ENCODE measurements at places on chromosomes 4 and X.

GRCh38 chr4:90536408-90536807 is 409.2 kb downstream of the CCSER1 start:
- DNase-seq: no peak

GRCh38 chr4:184846531-184846930 is 20.8 kb upstream of the ACSL1 start:
- DNase-seq: no peak

GRCh38 chrX:2608638-2609430 is 82.3 kb upstream of the CD99 start:
- DNase-seq: peak; percentile 87

DNA sequence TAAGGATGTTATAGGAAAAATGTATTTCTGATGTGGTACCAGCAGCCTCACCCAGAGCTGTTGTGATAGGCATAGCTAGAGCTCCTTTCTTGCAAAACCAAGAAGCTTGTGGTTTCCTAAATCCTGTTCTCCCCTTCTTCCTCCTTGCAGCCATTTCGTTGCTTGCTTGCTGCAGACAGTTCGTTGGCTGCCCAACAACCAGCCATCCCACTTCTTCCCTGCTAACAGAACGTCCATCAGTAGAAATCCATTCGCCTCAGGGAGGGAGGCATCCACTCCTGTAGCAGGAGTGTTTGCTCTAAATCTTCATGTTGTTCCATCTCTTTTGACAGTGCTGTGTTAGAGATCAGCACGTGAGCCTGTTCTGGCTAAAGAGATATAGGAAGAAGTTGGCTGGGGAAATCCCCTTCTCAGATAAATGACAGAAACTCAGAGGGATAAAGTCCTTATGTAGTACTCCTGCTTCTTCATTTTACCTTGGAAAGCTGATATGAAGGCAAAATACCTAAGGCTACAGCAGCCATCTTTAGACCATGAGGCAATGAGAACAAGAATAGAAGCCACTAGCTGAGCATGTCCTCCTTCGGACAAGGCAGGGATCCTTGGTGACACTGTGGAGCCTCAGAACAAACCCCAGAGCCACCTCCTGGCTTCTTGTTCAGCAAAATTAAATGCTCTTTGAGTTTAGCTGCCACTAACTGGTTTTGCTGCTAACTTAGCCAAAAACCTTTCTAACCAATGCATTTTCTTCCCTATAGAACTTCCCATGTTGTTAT is 68.4 kb upstream of the RELL1 start:
- no peak for DNase-seq

DNA sequence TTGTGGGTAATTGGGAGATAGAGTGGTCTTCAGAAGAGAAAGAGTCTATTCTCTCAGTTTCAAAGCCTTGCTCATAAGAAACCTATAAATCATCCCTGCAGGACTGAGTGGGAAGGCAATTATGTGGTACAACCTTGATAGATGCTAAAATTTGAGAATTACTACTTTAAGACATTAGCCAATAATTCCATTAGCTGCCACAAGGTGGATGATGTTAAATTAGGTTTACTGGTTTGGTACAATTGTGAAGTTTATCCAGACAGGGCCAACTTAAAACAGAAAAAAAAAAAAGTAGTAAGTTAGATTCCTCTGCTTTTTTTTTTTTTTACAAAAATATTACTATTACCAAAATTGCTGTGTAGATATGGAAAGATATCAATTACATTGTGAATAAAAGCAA is 73.2 kb upstream of the AMOT start:
- DNase-seq: no peak

DNA sequence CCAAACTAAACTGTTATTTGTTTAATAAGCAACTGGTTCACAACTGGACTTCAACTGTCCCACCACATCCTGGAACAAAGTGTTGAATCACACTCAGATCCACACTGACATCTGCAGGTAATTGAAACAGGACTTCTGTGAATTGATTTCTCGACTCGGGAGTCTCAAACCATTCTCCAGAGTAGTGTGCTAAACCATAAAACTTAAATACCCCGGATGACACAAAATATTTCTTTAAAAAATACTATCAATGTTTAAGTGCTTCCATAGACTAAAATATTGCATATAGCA is 95.4 kb upstream of the PLAC1 start:
- no peak for DNase-seq

DNA sequence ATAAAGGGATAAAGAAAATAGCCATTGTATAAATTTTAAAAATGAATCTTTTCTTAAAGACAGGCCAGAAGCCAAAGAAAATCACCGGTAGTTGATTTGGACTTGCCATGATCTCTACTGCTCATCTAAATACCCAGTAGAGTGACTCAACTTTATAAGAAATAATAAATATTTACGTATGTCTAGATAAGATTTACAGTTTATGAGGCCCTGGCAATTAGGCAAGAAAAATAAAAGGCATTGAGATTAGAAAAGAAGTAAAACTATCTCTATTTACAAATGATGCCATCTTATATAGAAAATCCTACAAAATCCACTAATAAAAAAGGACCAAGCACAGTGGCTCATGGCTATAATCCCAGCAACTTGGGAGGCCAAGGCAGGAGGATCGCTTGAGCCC is 765.5 kb upstream of the HTR2C start:
- DNase-seq: no peak

DNA sequence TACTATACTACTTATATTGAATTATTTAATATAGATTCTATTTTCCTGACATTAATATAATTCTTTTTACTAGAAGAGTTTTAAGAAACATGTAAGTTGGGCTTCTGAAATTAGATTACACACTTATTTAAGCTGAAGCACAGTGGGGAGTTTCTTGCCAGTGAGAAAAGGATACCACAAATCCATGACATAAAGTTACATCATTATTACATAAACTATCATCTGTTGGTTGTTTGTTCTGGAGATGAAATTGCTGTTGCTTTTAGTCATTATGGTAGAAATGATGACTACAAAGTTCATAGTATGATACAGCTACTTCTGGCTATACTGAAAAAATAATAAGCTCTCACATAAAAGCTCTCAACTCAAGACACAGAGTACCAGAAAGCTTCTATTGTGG is 880.4 kb downstream of the PCDH18 start:
- no peak for DNase-seq

DNA sequence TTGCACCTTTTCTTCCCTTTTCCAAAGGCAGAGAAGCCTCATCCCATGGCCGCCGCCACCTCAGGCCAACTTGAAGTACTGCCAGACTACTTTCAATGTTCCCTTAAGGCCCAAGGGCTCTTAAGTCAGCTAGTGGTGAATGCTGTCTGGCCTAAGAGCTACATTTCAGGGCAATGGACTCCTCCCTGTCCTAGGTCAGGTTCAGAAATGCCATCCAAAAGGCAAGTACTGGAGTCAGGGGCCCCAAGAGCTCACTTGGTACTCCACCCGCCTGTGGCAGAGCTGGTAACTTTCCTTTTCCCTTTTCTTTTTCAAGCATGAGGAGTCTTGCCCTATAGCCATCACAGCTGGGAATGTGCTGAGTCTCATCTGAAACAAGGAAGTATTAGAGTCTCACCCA is 327.1 kb downstream of the NAP1L3 start:
- DNase-seq: no peak

DNA sequence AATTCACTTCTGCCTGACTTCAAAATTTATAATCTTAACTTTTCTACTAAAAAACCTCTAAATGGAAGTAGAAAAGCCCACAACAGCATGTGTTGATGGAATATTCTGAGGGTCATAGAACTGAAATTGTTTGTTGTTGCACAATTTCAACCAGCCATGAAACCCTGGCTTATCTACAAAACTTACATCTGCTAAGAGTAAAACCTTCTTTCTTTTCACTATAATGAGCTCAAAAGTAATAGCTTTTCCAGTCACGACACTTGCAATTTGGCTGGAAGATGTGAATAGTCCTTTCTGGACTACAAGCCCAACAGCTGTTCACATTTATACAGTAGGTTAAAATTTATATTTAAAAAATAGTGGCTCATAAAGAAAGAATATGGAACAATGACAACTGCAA is 250.0 kb downstream of the GPAT3 start:
- no peak for DNase-seq

DNA sequence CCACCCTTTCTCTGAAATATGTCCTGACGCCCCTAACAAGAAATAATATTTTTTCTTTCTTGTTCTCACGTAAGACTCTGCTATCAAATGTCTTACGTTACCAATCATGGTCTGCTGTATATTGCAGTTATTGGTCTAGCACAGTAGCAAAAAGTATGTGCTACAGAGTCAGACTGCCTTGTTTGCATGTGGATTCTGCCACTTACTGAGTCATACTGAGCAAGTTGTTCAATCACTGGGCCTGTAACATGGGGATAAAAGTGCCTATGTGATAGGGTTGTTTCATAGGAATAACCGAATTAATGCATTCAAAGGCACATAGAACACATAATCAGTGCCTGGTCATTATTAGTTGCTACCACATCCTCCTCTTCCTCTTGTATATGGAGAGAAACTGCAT is 14.1 kb downstream of the RPGR start:
- DNase-seq: no peak

DNA sequence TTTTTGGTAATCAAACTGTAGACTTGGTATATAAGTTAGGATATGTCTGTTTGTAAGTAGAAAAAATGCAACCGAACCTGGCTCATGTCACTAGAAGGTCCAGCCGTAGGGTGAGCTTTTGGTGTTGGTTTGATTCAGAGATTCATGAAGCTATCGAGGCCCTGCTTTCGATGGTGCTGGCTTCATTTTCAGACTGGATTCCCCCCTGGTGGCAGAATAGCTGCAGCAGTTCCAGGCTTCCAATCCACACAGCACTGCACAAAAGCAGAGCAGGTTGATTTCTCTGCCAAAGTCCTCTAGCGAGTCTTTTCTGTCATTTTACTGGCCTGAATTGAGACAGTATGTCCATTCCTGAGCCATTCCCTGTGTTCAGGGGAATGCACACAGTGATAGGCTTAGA is 33.1 kb downstream of the PDK3 start:
- no peak for DNase-seq

- DNase-seq: peak; percentile 43
Observed at GRCh38 chr4:112938461-112939058, 110.9 kb upstream of the ANK2 start.

- DNase-seq: no peak
Observed at GRCh38 chrX:47169726-47170515, 23.7 kb upstream of the UBA1 start.

DNA sequence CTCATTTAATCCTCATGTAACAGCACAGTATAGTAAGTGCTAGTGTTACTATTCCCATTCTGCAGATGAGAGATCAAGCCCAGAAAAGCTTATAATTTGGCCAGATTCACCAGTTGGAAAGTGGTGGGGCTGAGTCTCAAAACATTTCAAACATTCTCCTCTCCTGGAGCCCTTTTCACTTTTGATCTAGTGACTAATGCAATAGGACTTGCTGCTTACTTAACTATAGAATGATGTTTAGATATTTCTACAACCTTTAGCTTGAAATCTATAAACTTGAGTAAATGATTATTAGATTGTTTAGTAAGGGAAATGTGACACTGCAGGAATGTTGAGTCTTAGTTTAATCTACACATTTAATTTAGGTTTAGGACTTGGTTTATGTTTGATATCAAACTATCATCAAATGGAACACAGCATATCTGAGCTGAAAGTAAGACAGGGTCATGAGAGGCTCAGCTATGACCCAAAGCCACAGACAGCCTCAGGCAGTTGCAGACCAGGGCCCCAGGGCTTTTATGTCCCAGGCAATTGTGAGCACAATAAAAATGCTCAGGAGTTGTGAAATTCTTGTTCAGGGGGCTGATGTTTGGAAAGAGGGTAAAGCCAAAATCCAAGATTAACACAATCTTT is 199.5 kb upstream of the HS3ST1 start:
- DNase-seq: no peak

DNA sequence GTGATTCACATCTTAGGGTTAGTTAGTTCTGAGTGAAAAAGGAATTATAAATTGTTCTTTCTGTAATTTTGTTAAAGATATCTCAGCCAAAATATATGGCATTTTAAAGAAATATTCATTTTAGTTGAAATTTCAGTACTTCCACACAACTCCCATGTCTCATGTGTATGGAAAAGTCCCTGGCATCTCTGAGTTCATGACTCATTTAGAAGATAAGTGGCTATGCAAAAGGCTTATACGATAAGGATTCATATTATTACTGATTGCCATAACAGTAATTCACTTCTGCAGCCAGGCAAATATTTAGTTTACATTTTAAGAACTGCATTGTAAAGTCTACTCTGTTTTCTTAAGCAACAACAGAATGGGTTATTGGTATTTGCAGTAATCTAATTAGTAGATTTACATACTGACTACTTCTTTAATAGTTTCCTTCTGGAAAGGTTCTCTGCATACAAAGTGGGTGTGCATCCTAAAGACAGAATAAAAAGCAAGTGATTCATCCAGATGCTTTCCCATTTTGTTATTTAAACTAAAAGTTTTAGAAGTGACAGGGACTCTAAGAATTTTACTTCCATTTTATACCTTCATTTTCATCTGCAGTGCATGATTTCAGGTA is 682.4 kb upstream of the PABPC4L start:
- DNase-seq: no peak

GRCh38 chrX:112571388-112571787 is 108.3 kb downstream of the LHFPL1 start:
- no peak for DNase-seq

DNA sequence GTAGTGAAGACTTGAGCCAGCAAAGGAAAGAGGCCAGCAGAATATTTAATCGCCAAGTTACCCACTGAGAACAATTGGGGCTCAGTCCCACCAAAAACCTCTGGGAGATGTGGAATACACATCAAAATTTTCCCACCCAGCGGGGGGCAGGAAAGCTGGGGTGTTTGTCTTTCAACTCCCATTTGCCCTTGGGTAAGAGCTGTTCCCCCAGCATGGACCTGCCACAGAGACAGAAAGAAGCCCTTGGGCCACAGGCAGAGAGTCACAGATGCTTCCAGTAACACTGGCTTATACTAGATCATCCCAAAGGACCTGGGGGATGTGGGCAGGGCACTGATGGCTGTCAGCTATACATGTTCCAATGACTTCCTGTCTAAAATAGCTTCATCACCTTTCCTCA is 18.9 kb upstream of the FBXW7 start:
- DNase-seq: no peak

DNA sequence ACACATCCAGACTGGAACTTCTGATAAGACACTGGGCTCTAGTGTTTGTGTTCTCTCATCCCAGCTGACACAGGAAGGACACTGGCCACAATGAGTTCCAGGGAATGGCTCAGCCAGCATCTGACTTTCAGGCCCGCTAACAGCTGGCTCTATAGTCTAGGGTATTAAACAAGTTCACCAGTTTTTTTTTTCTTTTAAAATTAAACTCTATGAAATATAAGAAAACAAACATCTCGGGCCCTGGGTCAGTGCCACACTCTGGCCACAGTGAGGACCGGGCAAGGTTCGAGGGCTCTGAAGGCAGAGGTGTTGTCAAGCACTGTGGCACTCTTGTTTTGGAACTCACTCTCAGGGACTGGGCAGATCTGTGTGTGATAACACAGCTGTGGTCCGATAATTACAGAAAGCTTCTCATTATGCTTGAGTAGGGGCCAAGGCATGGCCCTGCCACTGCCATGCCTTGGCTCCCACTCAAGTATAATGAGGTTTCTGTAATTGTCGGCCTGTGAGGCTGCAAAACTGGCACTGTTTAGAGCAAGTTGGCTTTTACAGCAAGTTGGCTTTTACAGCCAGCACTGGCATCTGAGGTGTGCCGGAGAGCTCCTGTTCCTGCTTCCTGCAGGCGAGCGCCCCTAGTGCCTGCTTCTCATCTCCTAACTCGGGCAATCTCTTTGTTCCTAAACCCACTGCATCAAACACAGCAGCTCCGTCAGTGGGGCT is 62.8 kb downstream of the PPP1R2C start:
- DNase-seq: peak; percentile 52

- DNase-seq: no peak
Observed at GRCh38 chr4:8282134-8282641, 12.6 kb downstream of the HTRA3 start.

GRCh38 chr4:7396186-7396910 is 38.4 kb downstream of the PSAPL1 start:
- DNase-seq: no peak
